Left hindlimb (tissue), 1 donor: ENCODE measurements at places on chromosomes 6 and 20.
A peak's percentile ranks its signal among the peaks of the same experiment; 100 is the strongest.

GRCh38 chr6:39945626-39946025 is 11.4 kb upstream of the MOCS1 start:
- no peak for DNase-seq

DNA sequence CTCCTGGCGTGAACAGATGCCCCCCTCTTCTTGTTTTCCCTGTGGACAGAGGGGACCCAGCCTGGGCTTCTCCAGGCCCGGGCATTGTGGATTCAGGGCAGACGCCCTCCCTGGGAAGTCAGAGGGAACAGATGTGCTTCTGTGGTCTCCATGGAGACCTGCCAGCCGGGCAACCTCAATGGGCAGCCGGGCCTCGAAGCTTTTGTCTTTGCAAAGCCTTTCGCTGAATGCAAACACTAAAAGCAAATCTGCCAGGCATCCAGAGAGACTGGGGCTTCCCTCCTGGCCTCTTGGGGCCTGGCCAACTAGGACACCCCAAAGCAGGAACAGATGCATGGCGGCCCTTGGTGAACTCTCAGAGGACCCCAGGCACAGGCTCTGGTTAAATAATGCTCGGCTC is 370.0 kb upstream of the SULF2 start:
- DNase-seq: no peak

GRCh38 chr20:38358556-38358955 is 12.3 kb downstream of the LBP start:
- no peak for DNase-seq

DNA sequence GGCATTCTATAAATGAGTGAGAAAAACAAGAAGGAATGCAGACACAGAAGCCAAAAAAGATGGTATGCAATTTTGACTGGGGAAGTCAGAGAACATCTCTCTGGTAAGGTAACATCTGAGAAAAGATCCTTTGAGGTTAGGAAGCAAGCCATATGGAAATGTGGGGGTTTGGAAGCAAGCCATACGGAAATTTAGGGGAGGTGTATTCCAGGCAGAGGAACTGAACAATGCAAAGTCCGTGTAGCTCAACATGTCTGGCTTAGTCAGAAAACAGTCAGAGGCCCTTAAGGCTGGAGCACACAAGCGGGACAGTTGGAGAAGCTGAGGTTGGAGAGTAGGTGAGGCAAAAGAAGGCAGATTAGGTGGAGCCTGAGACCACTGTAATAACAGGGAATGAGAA is 35.3 kb downstream of the RALGAPA2 start:
- DNase-seq: no peak

DNA sequence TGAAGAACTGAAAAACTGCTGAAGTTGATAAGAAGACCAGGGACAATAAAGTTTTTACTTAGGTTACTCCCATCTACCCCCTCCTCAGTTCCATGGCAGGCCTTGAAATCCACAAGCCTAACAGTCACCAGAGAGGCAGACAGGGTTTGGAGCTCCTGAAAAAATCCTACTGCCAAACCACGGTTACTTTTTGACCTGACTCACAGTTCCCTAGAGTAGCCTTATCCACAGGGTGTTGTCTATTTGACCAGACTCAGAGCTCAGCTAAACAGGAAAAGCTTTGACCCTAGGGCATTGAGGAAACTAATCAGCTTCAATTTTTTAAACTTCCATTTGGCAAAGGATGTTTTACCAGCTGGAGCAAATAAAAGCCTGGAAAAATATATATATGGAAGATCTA is 257.7 kb upstream of the NT5E start:
- no peak for DNase-seq

- DNase-seq: no peak
Observed at GRCh38 chr6:144347448-144347759, 62.3 kb downstream of the UTRN start.

DNA sequence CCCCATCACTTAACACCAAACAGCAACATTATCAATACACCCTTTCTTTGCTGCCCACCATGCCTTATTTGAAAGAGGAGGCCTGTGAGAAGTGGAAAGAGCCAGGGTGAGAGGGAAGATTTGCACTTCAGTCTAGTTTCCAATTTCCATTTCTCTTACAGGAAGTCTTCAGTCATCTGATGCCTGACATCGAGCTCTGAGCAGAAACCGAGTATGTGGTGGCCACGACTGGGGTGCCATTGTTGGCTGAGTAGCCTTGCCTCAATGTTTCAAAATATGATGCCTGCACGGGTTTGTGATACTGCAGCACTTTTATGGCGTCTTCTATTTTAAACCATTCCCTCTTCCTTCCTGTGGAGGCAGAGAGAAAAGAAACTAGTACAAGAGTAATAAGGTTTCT is 39.8 kb upstream of the SMIM29 start:
- no peak for DNase-seq

DNA sequence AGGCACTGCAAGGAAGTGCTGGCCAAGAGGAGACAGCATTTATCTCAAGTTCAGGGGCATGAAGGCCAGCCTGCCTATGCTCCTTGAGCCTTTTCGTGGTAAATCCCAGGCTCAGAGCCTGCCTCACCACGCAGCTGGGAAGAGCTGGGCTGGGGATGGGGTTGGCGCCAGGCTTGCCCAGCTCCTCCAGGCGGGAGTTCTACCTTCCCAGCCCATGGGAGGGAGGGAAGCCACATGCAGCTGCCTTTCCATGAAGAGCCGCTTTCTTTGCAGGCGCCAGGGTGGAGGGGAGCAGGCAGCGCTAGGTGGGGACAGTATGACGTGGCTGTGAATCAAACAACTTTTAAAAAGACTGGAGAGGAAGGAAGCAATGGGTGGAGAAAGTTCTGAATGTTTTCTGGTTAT is 19.5 kb upstream of the SIRT5 start:
- DNase-seq: peak; percentile 73

GRCh38 chr6:39239527-39240154 is 10.4 kb upstream of the KCNK5 start:
- DNase-seq: no peak

GRCh38 chr6:145772846-145773245 is 37.5 kb upstream of the EPM2A start:
- DNase-seq: no peak

DNA sequence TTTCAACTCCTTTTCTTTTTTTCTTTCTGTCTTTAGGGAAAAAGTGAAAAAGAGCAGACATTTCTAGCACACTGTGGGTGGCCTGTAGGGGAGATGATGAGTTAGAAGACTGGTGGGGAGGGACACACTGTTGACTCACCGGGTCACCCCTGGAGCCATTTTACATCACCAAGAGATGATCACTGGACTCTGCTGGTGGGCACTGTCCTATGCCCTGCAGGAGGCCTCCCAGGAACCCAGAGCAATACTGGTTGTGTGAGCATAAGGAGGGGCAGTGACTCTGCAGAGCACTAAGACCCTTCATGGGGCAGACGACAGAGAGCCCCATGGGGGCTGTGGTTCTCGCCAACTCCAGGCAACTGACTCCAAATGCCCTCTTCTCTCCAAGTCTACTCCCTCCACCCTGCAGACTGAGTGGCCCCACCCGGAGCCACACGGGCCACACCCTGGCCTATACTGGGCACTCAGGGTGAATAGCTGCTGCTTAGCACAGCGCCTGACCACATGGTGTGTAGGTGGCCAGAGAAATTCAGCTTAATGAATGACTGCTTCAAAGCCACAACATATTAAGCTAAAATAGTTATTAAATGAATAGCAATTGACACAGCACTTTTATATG is 177.5 kb downstream of the CDC5L start:
- peak; percentile 66 for DNase-seq

DNA sequence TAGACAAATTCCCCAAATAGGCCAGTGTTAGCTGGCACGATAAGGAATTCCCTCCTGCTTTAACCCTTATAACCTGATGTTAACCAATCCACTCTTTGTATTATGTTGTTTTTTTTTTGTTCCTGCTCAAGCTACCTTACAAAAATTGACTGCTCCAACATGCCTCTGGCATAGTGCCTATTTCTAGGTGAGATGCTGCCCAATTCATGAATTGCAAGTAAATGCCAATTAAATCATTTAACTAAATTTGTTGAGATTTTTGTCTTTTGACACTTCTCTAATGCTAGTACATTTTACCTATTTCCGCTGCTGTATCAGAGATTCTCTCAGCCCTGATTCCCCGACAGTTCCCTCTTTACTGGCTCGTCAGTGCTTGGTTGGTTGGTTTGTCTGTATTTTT is 66.5 kb downstream of the HECA start:
- no peak for DNase-seq

DNA sequence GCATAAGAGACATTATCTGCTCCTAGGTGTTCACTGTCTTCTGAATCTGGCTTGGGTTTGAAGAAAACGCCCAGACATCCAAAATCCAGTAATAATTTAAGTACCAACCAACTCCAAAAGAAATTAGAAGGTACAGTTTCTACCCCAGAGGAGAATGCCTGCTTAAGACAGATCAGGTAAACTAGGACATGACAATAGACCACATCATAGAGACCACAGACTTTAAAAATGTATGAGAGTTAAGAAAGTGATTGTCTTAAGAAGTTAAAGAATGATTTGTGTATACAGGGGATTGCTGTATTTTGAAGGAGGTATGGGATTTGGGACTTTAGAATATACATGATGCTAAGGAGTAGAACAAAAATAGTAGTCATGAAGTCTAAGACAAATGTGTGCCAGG is 120.8 kb upstream of the EDN1 start:
- no peak for DNase-seq

GRCh38 chr6:143937668-143937970 is 70.4 kb downstream of the PLAGL1 start:
- DNase-seq: no peak

- no peak for DNase-seq
Observed at GRCh38 chr6:42021847-42022754, 28.2 kb upstream of the TAF8 start.

DNA sequence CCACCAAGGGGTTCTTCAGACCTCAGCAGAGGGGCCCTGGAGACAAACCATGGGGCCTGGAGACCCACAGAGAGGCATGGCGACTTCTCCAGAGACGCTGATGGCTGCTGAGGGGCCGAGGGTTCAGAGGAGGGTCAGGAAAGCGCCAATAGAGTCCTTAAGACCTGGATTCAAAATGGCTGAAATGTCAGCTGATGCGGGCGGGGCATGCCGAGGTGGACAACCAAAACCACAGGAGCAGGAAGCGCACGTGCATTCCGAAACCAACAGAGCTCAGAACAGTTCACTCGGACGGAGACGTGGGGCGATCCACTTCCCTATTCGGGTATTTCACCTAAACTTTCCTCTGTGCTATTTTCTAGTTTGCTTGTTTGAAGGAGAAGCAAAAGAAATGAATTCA is 99.9 kb upstream of the RIN2 start:
- no peak for DNase-seq

DNA sequence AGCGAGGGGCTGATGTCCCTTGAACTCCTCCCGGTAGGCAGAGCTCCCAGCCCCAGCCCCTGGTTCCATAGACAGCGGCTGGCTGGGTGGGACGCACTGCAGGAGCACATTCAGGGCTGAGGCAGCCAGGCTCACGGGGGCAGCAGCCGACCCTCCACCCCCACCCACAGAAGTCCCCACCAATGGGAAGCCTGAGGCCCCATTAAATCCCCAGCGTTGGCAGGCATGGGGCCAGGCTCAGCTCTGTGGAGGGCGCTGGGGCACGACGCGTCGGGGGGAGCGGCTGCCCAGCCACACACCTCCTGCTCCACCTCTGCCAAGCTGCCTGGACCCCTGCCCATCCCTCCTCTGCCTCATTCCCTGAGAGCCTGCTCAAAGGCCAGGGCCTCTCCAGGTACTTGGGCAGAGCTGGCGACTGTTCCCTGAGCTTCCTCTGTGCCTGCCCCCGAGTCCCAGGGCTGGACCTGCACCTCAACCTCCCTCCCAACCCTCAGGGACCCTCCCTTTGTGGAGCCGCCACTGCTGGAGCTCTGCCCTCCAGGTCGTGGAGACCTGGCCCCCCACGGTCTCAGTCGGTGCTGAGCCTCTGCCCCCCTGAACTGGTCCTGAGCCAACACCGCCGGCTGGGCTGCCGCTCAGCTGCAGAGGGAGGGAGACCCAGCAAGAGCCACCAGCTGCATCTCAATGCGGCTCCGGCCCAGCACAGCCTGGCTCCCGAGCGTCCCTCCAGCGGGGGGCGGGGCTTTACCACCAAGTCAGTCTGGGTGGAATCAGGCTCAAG is 9.1 kb downstream of the CHRNA4 start:
- peak; percentile 80 for DNase-seq

GRCh38 chr6:35512006-35512405 is 690 bp downstream of the TULP1 start:
- no peak for DNase-seq

DNA sequence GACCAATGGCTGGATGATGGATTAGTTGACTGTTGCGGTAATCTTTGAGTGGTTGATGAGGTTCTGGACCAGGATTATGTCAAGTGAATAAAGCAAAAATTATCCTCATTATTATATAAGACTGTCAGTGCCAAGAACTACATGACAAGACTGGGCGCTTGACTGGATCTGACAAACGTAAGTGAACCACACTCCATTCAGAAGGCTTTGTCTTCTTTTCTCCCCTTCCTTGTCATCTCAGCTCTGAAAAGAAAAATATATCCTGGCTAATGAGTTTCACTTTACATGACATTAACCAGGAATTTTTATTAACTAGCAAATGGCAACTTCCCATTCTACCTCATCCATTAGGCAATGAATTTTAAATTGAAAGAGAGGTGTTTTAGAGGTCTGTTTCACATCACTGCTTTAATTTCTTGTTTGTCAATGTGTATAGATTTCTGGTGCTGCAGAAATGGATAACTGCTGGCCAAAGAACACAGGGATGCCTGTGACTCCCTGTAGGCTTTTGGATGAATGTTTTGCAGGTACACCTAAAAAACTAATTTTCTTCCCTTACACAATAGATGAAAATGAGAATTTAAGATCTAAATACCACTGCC is 150.1 kb downstream of the ELOVL4 start:
- no peak for DNase-seq

- DNase-seq: no peak
Observed at GRCh38 chr6:41346441-41346840, 11.0 kb downstream of the NCR2 start.

- no peak for DNase-seq
Observed at GRCh38 chr6:25155211-25155610, 124.0 kb upstream of the CARMIL1 start.

GRCh38 chr6:5840734-5841390 is 165.9 kb downstream of the NRN1 start:
- DNase-seq: peak; percentile 36

GRCh38 chr6:64733433-64733832 is 973.6 kb downstream of the EYS start:
- DNase-seq: no peak

- DNase-seq: peak; percentile 35
Observed at GRCh38 chr6:137291441-137291840, 72.3 kb upstream of the IFNGR1 start.

GRCh38 chr20:47160240-47160639 is 196.3 kb downstream of the ZMYND8 start:
- no peak for DNase-seq

DNA sequence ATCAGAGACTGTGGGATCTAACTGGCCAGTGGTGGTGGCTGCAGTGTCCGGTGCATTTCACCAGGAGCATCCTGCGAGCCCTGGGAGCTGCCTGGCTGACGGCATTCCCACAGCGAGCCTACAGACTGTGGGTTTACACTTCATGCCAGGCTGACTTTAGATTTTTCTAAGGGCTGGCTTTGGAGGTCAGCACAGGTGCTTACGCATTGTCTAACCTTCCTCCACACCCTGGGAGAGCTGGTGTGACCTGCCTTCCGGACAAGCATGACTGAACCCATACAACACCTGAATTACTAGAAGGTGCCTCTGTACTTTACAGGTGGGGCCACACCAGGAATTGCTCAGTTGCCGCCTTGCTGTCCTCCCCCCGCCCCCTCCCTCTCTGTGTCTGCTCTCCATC is 96.2 kb downstream of the RREB1 start:
- DNase-seq: no peak
